ENCODE measurements at places on chromosomes 7 and 10.

DNA sequence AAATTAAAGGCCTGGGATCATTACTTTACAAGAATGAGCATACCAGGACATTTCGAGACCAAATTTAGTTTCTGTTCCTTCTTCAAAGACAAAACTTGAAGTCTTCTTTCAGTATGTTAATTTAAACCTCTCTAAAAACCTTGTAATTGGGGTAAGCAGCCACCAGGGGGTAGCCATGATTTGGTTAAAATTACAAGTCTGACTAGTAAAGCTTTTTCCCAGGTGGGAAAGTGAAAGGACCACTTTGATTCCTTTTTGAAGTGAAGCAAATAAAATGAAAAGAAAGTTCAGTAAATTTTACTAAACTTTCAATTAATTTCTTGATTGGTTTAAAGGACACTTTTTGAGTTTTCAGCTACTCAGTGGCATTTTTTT is 294.3 kb downstream of the BBS9 start:
- no peak for DNase-seq

DNA sequence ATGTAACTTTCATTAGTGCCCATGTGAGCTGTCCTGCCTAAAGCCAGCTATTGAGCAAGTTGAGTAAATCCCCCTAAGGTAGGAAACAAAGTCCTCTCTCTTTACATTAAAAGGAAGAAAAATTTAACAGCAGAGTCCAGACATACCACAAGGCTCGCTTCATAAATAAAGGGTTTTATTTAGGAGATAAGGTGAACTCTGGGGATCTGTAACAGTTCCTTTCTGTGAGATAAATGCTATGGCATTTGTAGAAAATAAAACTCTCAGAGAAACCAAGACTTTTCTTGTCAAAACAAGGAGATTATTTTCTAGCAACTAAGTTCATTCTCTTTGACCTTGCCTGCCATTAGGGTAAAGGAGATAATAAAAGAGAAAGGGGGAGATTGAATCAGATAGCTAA is 32.3 kb upstream of the LYZL1 start:
- DNase-seq = no peak

- no peak for DNase-seq
Observed at GRCh38 chr7:84216472-84216871, 21.9 kb upstream of the SEMA3A start.

GRCh38 chr7:33444511-33444910 is 315.1 kb downstream of the BBS9 start:
- no peak for DNase-seq

DNA sequence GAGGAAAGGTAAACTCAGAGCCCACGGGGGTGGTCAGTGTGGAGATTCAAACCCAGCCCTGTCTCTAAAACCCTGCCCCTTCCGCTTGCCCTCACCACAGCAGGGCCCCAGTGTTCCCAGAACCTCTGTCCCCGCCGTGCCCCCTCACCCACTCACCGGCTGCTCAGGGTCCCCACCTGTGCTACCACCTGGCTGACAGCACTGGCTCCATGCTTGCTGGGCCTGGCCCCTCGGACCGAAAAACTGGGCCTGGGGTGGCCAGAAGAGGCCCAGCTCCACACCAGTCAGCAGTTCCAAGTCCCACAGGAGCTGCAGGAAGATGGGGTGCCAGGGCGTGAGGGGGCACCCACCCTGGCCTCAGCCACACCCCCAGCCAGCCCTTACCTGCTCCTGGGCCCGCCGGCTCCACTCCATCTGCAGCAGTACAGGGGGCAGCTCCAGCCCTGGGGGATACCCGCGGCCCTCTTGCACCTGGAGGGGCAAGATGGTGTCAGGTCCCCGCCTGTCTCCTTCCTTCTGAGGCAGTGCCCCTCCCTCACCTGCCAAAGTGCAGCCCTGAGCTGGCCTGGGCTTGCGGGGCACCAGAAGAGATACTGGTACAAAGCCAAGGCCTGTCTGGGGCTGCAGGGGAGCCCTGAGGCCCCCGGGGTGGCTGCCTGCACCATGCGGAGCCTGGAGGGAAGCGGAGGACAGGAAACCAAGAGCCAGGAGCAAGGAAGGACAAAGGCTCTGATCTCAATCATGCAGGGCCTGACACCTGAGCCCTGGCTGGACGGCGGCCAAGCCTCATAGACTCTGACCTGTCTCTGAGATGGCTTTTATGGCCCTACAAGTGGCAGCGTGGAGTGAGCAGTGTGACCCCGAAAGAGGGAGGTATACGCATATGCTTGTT is 11.7 kb downstream of the ATP6V1F start:
- DNase-seq = no peak

GRCh38 chr7:77473229-77474005 is 57.3 kb upstream of the GSAP start:
- DNase-seq = no peak

- no peak for DNase-seq
Observed at GRCh38 chr7:136900005-136900404, 31.6 kb downstream of the CHRM2 start.

- DNase-seq = no peak
Observed at GRCh38 chr7:145488816-145489215, 627.8 kb upstream of the CNTNAP2 start.

GRCh38 chr10:35216303-35216905 is 89.8 kb downstream of the CREM start:
- DNase-seq = peak; percentile 51

- no peak for DNase-seq
Observed at GRCh38 chr7:56083150-56083785, 9.5 kb downstream of the PHKG1 start.

DNA sequence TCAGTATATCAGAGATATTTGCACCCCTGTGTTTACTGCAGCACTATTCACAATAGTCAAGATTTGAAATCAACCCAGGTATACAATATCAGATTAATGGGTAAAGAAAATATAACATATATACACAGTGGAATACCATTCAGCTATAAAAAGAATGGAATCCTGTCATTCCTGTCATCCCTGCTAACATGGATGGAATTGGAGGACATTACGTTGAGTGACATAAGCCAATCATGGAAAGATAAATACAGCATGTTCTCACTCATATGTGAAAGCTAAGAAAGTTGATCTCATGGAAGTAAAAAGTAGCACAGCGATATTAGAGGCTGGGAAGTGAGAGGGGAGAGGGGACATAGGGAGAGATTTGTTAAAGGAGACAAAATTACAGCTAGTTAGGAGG is 171.0 kb downstream of the ARL5B start:
- DNase-seq = no peak

Measured in right hindlimb (tissue), 1 donor.